ENCODE measurements at places on chromosomes 7 and 10.

DNA sequence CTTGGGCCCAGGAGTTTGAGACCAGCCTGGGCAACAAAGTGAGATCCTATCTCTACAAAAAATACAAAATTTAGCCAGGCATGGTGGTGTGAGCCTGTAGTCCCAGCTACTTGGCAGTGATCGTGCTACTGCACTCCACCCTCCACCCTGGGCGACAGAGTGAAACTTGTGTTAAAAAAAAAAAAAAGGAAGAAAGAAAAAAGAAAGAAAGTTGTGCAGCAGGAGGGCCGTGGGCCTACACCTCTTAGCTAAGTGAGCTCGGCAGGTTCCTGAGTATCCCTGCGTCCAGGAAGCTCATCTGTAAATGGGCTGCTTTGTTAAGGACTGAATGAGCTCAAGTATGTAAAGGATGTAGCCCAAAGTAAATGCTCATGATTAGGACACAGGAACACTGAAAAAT lies 155.0 kb downstream of the RNF216 start:
- no peak for DNase-seq

- no peak for DNase-seq
Observed at GRCh38 chr10:31678139-31678536, 250.5 kb downstream of the ARHGAP12 start.

GRCh38 chr10:24463611-24464426 lies 254.9 kb downstream of the KIAA1217 start:
- peak; percentile 34 for DNase-seq

DNA sequence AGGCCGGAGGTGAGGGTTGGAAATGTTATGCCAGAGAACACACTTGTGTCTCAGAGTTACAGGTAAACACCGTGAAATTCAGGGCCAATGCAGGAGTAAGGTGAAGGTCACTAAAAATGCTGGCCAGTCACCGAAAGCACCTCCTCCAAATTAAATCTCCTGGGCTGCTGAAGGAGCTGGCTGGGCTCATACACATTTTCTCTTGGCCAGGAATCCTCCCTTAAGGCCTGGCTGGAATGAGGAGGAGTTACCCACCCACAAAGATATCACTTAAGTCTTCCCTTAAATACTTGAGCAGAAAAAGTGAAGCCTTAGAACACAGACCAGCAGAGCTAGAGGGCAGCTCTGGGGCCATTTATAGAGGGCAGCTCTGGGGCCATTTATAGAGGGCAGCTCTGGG lies 46.3 kb downstream of the HTRA1 start:
- no peak for DNase-seq

DNA sequence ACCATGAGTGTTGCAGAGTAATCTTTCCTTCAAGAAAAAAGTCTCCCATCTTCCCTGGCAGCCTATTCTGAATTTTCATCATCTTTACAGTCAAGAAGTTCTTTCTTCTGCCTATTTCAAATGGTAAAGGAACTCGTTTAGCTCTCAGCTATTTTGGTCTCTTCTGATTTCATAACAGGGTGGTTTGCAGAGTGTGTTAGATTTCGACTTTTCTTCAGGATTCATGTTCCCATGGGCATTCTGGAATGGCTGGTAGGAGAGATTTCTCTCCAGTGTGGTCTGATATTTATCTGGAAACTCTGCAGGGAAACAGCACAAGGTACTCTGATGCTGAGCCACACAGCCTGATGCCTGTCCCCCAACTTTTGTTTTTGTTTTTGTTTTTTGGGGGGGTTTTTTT lies 111.1 kb upstream of the FAM171A1 start:
- no peak for DNase-seq

- no peak for DNase-seq
Observed at GRCh38 chr7:46207931-46208634, 287.0 kb upstream of the IGFBP3 start.

DNA sequence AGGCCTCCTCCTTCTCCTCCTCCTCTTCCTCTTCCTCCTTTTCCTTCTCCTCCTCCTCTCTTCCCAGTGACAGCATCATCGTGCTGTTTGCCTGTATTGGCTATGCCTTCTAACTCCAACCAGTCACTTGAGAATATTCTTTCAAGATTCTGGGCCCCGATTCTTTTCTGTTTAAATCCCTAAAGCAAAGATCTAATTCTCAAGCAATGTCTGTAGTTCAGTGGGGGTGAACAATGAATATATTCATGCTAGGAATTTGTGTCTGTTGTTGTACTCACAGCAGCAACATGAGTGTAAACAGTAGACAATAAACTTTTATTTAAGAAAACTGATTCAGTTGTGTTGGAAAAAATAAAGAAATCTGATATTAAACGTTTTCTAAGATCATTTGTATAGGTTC lies 30.7 kb downstream of the NUDT5 start:
- no peak for DNase-seq

- no peak for DNase-seq
Observed at GRCh38 chr7:26440233-26441001, 148.8 kb downstream of the SNX10 start.

- DNase-seq = no peak
Observed at GRCh38 chr7:71962636-71963035, 449.5 kb downstream of the CALN1 start.
